ENCODE measurements at places on chromosomes 7 and 10.

DNA sequence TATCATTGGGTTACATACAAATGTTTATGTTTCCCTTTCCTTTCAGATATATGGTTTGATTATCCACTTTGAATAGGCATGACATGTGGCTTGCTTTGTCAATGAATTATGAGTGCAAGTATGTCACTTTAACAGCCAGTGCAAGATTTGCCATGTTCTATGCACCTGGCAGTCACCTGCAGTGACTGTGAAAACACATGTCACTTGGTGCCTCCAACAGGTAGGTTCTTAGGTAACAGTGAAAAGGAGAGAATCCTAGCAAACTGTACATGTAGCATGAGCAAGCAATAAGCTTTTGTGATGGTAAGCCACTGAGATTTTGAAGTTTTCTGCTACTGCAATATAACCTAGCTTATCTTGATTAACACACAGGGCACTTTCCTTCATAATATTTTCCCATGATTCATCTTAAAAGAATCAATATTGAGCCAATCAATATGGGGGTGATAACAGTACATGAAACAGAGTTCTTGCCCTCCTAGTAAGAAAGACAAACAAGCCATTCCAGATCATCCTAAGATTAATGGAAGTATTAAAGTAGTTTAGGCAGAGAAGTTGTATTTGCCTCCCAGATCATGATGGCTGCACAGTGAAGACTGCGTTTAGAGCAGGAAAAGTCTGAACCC lies 7.9 kb upstream of the RALA start:
- no peak for DNase-seq

DNA sequence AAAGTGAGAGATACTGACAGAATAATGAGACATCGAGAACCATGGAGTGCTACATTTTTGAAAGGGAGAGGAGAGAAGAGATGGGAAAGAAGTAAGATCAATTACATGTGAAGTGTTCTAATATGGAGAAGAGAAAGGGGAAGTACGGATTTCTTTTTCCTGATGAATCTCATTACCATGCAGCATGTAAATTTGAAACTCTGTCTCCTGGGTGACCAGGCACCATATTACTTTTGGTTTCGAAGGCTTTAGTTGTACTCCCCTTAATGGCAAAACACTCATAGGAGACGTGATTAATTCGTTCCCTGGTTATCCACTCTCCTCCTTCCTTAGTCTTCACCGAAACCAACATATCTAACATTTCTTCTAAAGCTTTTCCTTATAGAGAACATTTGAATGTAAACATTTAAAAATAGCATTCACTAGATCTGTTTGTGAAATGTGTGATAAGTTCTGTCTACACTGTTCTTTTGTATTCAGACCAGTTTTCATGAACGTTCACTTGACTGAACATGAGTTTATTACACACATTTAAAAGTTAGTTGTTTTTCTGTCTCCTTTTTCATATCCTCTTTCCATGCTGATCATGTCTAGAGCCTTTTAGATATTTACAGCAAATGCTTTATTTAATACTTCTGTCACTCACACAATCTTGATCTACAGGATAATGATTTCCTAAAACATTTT lies 80.2 kb upstream of the MSRB2 start:
- DNase-seq, result no peak

DNA sequence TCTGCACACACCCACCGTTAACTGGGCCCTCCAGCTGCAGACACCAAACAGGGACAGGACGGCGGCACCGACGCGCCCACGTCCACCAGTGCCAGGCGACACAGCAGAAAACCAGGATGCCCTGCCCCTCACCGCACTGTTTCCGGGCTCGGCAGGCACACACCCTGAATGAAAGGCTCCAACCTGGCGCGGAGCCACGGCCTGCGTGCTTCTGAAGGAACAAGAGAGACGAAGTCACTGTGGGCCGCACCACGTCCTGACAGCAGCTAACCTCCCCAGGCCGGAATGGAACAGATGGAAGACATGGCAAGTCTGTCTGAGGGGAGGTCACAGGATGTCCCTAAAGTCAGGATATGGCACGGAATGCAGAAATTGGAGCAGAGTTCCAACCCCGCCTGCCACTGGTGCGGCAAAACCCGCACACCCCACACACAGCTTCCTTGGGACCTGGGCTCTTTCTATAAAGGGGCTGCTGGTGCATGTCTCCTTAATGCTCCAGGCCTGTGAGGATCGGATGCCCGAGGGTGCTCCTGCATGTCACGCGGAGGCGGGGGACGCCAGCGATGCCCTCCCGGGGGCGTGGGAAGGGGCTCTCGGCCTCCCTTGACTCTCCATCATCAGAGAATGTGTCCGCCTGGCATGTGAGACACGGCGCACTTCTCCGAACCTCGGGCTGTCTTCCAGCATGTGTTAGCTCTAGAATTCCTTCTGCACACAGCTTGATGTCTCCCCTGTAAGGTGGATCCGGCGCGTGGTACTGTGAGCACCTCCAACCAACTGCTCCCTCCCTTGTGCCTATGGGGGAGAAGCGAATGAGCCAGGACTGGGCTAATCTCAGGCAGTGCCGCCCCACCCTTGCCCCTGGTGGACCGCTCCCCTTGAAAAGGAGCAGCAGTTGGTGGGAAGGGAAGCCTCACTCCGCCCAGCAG lies 3.9 kb upstream of the GPER1 start:
- no peak for DNase-seq

DNA sequence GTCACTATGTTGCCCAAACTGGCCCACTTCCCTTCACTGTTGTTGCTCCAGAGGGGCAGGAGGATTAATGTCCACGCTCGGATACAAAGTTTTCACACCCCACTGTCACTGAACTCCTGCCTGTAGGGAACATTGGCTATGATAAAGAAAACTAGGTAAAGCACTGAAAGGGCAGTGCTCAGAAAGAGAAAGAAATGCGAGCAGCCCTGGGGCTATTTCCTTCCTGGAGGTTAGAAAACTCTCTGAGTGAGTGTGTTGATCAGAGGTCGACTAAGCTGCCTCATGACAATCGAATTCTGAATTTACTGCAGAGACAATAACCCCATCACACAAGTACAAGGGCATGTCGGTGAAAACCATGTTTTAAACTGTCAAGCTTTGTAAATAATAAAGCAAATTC lies 227.2 kb upstream of the PITRM1 start:
- no peak for DNase-seq

All from erythroblast (primary cell).